ENCODE measurements at places on chromosomes 16 and 17.

- no peaks in the 10 kb centered on the region for H3K4me1 ChIP-seq
- no peak overlapping the region for H3K27ac ChIP-seq
- no peak overlapping the region for H3K4me3 ChIP-seq
- no peak for DNase-seq
- no peaks in the 10 kb centered on the region for H3K36me3 ChIP-seq
Measured at GRCh38 chr16:84842516-84843148, 22.8 kb downstream of the CRISPLD2 start.

DNA sequence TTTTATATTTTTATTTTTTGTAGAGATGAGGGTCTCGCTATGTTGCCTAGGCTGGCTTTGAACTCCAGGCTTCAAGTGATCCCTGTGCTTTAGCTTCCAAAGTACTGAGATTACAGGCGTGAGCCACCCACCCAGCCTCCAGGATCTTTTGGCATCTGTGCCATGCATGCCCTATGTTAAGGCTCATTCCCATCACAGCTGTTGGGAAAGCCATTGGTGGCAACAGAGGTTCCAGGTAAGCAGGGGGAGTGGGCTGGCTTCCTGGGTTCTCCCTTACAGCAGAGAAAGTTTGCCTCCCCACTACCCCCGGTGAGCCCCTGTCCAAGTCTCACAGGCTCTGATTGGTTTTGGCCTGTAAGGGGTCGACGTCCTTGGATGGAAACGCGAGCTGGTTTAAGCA is 8.9 kb upstream of the MRTFB start:
- no peaks in the 10 kb centered on the region for H3K4me1 ChIP-seq
- no peak overlapping the region for H3K27ac ChIP-seq
- no peaks in the 10 kb centered on the region for H3K27me3 ChIP-seq
- no peak overlapping the region for H3K4me3 ChIP-seq
- DNase-seq, result no peak

- H3K4me1 ChIP-seq, result peaks cover 5% of the 10 kb centered on the region
- DNase-seq, result no peak
- H3K4me3 ChIP-seq, result no peak overlapping the region
- no peaks in the 10 kb centered on the region for H3K27me3 ChIP-seq
- no peak overlapping the region for H3K27ac ChIP-seq
- no peaks in the 10 kb centered on the region for H3K36me3 ChIP-seq
Measured at GRCh38 chr17:77237232-77238008, 96.7 kb downstream of the SEC14L1 start.

DNA sequence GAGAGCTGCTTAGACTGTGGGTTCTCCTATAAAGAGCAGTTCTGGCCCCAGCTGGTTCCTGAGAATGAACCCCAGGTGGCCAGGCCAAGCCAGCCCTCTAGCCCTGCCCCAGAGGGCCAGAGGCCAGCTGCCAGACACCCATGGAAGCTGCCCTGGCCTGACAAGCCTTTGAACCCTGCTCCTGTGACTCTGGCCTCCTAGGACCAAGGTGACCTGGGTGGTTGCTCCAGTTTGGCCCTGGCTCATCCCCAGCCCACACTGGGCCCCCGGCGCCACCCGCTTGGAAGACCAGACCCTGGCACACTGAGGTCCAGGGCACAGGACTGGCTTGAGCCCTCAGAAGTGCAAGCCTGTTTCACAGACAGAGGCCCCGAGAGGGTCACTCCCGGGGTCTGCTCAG is 6.8 kb upstream of the KCNJ12 start:
- no peaks in the 10 kb centered on the region for H3K36me3 ChIP-seq
- H3K27me3 ChIP-seq, result no peaks in the 10 kb centered on the region
- H3K4me3 ChIP-seq, result no peak overlapping the region
- no peaks in the 10 kb centered on the region for H3K4me1 ChIP-seq
- DNase-seq, result no peak
- no peak overlapping the region for H3K27ac ChIP-seq

DNA sequence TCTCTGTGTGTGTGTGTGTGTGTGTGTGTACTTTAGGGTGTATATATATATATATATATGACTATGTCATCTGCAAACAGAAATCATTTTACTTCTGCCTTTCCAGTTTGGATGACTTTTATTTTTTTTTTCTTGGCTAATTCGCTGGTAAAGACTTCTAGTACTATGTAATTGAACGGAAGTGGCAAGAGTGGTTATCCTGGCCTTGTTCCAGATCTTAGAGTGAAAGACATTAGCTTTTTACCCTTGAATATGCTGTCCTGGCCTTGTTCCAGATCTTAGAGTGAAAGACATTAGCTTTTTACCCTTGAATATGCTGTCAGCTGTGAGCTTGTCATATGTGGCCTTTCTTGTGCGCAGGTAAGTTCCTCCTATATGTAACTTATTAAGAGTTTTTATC is 72.7 kb upstream of the MYOCD start:
- H3K27ac ChIP-seq, result no peak overlapping the region
- H3K27me3 ChIP-seq, result no peaks in the 10 kb centered on the region
- no peak overlapping the region for H3K4me3 ChIP-seq
- H3K36me3 ChIP-seq, result no peaks in the 10 kb centered on the region

DNA sequence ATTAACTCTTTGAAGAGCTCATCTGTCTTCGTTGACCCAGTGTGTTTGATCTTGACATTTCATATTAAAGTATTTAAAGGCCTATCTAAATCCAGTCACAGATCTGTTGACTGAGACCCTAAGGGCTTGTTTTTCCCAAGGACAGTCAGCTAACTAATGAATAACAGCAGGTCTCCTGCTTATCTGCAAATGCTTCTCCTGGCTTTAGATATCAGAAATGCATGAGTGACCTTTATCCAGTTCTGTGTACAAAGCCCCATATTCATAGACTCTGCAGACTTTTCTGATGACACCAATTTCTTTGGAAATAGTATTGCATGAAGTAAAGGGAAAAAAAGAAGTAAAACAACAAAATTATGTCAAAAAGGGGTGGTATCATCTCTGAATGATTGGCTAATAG is 70.3 kb downstream of the YPEL2 start:
- H3K4me3 ChIP-seq, result no peak overlapping the region
- H3K27ac ChIP-seq, result no peak overlapping the region
- no peaks in the 10 kb centered on the region for H3K27me3 ChIP-seq
- no peaks in the 10 kb centered on the region for H3K4me1 ChIP-seq
- DNase-seq, result no peak

DNA sequence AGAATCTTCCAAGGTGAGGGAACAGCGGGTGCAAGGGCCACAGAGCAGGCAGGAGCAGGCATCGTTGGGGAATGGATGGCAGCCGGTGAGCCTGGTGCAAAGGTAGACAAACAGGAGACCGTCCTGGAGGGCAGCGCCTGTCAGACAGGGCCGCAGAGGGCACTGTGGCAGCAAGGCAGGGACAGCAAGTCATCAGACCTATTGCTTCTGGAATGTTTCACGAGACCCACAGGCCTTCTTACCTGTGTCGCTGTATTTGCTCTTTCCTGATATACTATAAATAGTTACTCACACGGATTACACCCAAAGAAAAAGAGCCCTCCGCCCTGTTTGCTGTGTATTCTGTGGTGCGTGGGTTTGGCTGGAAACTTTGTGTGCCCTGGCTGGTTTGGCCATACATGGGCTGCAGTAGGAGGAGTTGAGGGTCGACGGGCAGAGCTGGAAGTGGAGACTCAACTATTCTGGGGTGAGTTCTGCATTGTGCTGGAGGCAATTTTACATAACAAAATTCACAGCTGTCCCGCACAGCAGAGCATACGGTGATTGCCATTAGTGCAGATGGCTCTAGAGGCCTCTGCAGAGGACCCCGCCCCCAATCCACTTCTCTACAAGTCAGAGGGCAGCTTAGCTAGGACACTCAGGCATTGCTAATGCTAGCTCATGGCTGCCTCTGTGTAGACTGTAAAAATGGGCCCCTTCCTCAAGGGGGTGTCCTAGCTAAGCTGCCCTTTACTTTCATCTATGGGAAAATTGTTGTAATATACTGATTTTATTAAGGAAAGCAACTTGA is 18.6 kb upstream of the POLR3E start:
- H3K36me3 ChIP-seq, result peaks cover 3% of the 10 kb centered on the region
- no peak for DNase-seq
- no peaks in the 10 kb centered on the region for H3K4me1 ChIP-seq
- no peak overlapping the region for H3K4me3 ChIP-seq
- no peaks in the 10 kb centered on the region for H3K27me3 ChIP-seq

Measured in effector memory CD4-positive, alpha-beta T cell (primary cell).